COR-L47 (cell line): ENCODE measurements at places on chromosomes 2 and 18.

DNA sequence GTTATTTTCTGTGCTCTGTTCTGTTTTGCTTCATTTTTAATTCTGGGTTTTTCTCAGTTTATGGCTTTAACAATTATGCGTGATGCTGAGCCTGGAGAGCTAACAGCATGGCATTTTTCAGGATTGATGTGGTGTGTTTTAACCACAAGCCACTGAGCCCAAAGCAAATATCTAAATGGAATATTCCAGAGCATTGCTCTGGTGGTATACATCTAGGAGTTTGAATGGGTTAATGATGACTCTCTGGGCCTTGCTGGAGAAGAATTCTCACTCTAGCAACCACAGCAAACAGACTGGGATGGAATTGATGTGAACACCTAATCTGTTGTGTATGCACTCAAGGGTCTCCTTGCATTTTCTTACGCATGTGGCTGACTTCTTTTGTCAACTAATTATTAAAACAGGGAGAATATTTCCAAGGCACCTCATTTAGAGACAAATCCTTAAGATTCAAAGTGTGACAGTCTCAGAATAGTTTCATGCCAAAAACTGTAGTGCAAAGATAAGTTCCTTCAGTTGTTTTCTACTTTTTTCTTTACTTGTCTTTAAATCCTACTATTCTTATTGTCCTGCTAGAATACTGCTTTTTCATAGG, 164.0 kb downstream of the DTNA start:
- DNase-seq: no peak

GRCh38 chr2:213086050-213086449, 65.4 kb downstream of the IKZF2 start:
- DNase-seq: no peak

DNA sequence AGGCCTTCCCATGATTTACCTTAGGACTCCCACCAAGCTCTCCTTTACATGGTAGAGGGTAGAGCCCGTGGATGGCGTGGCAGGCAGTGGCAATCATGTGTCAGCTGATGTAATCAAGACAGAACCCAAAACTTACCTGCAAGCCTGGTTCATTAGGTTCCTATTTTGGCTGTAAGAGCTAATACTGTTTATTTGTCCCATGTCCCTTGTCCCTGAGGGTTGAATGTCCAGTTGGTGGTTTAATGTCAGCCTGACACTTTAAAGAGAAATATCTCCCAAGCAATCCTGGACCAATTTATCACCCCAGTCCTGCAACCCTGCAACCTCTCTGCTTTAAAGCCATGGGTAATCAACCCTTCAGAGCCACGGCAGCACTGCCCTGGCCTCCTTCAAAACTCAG, 6.0 kb upstream of the FABP1 start:
- DNase-seq: no peak

GRCh38 chr2:101496279-101496678, 21.4 kb upstream of the RFX8 start:
- no peak for DNase-seq

GRCh38 chr2:238712011-238712410, 135.9 kb upstream of the TWIST2 start:
- DNase-seq: no peak

DNA sequence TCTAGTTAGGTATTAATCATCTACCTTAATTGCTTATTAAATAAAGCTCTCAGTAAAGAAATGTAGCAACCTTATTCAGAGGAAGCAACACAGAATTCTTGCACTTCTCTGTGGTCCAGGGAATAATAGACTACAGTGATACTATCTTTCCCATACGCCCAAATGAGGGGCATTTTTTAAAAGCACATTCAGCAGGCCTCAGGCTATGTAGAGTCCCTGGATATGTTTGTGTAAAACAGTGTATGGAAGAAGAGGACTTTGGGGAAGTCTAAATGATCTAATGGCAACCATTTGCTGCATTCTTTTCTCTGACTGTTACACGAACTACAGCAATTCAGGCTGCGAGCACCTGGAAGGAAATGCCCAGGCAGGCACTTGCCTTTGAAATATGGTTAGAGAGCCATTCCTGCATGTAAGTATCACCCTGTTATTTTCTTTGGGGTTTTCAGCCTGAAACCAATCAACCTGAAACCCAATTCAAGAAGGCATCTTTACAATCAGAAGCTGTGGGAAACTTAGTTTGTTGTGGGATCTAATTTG, 1814.7 kb upstream of the CELF4 start:
- no peak for DNase-seq

GRCh38 chr2:191385416-191386160, 140.4 kb downstream of the MYO1B start:
- DNase-seq: no peak

DNA sequence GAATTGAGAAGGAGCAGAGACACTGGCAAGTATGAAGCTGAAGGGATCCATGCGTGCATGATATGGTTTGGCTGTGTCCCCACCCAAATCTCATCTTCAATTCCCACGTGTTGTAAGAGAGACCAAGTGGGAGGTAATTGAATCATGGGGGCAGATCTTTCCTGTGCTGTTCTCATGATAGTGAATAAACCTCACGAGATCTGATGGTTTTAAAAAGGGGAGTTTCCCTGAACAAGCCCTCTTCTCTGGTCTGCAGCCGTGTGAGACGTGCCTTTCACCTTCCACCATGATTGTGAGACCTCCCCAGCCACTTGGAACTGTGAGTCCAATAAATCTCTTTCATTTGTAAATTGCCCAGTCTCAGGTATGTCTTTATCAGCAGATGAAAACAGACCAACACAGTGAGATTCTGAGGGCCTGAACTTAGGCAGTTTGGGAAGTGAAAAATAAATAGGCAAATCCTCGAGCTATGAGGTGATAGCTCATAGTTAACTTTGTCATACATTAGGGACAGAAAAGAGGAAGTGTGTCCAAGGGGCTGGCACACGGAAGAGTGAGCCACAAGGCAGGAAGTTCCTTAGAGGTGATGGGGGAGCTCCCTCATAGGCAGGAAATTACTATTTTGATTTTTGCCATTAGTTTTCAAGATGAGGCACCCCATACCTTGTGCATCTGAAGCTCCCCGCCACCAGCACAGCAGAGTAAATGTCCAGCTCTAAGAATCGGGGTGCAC, 658.8 kb upstream of the ID2 start:
- DNase-seq: no peak
